ENCODE measurements at places on chromosomes 12 and 14. TPM values are rescaled to one million over a fixed set of nuclear protein-coding genes. Genes with fewer than 3 reads are reported as not detected.
A peak's percentile ranks its signal among the peaks of the same experiment; 100 is the strongest.

IFNG-AS1 gene
- not detected for total RNA-seq

LPAR5 gene
- total RNA-seq: 3.2 TPM

TAPBPL gene
- total RNA-seq: 32.7 TPM

DNA sequence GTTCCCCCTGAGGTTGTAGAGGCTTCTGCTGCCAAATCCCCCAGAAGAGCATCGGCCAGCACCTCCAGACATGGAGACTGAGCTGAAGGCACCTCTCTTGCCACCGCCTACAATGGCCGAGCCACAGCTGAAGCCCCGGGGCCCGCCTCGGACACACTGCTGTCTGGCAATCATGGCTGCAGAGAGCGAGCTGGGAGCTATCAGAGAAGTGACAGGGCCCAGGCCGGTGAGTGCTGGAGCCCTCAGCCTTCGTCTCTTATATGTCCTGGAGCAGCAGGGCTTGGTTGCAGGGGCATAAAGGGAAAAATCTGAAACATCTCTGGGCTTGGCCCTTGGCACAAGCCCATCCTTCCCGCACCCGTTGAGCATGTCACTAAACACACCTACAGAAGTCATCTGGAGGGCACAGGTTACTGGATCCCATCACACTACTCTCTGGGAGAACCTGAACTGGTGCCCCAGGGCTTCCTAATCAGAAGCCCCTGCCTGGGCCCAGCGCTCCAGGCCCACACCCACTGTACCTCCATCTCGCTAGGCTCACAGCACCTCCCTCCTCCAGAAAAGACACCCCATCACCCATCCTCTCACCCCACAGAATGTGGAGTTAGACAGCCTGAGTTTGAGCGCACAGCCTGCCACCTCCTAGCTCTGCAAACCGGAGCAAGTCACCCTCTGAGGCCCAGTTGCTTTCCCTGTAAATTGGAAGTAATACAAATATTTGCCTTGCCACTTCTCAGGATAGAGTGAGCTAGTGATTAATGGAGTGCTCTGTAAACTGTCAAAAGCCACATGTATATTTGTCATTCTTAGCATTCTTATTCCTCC, at the start of gene KRT4:
Gene KRT4, minus strand, starts transcription at position 232 of the 825 bp plus-strand sequence. Its CDS starts 58 bp downstream, at position 174.
- DNase-seq: no peak

DNA sequence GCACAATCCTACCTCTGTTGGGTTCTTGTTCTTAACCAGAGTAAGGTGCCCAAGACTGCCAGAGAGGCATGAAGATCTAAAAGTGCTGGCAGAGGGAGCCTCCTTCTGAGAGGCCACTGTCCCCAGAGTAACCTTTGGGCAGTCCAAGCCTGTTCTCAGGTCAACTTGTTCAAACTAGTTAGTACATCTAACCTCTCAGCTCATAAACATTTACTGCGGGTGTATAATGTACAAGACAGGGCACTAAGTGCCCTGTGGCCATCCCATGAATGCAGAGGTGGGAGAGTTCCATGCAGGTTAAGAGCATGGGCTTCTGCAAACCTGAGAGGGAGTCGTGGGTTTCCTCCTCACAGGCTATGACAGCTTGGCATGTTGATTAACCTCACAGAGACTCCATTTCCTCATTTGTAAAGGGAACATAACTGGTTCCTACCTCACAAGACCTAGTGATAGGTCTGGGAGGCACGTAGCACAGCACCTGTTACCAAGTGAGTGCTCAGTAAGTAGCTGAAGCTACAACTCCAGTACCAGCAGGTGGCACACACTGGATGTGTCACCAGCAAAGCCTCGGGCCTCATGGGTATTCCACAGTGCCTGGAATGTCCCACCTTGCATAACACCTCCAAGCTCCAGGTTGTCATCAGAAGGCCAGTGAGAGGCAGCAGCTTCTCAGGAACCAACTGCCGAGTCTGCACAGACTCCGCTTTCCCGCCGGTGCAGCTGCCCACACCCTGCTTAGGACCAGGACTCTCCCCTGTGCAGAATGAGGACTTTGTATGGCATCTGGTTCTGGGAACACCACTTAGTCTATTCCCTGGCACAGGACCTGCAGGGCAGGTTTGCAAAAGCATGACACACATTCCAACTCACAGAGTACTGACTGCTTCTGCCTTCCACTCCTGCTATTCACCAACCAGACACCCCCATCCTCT, 4.4 kb downstream of the VDR start:
- DNase-seq: peak; percentile 67

DNA sequence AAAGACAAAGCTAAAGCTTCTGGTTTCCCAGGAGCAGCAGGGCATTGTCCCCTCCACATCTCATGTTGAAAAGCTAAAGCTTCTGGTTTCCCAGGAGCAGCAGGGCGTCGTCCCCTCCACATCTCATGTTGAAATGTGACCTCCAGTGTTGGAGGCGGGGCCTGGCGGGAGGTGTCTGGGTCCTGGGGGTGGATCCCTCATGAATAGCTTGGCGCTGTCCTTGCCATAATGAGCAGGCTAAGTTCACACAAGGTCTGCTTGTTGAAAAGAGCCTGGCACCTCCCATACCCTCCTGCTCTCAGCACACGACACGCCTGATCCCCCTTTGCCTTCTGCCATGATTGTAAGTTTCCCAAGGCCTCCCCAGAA, 123.7 kb downstream of the PIWIL1 start:
- no peak for DNase-seq

DNA sequence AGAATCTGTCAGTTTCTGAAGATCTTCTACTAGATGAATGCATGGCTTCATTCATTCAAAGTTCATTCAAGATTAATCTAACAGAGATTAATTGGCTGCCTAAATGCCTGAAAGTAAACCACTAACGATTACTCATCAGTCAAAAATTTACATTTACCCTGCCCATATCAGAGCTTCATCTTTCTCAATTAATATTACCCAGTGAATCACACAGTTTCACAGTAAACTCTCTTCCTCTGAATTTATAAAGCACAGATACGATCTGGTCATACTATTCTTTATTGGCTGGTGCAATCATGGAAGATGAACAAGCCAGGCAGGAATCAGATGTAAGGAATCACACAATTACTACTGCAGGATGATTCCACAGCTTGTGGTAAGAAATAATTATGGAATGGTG, 377.7 kb downstream of the SLC16A7 start:
- no peak for DNase-seq

DNA sequence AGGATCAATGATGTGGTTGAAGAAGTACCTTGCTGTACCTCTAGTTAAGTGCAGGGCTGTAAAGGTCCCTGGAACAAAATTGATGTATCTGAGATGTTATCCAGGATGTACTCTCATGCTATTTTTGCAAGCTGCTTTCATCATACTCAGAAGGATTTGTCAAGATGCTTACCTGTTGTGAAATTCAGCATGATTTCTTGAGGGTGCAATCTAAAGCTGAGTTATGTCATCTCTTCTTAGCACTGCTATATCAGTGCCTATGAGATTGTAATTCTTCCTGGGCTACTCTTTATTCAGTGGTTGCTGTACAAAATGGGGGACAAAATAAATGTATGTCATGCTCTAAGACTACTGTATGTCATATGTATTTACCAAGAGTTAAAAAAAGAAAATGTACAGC, 340.7 kb upstream of the LMO3 start:
- DNase-seq: no peak

GRCh38 chr12:2198005-2198501, 145.3 kb downstream of the CACNA1C start:
- DNase-seq: peak; percentile 34

- no peak for DNase-seq
Measured at GRCh38 chr14:72573725-72574417, 320.0 kb downstream of the DPF3 start.

DNA sequence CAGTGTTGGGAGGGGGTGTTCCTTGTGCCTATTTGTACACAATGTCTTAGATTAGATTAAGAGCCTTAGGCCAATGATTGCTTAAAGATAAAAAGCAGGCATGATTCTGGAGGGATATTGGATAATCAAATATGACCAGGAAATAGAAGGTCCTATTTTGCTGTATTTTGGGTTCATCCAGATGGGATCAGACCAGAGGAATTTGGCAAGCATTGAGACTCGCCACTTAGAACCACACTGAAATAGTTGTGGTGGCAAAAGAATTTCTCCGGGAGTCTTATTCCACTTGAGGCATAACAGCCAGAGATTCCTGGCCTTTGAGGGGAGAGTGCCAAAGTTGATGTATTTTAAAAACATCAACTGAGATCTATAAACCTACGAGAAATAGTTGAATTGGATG, 327.2 kb downstream of the RAD51B start:
- peak; percentile 35 for DNase-seq

- peak; percentile 67 for DNase-seq
Measured at GRCh38 chr12:121673013-121673511, 3.6 kb upstream of the MORN3 start.

Data from Calu3 (cell line).